Glutamatergic neuron (in vitro differentiated cells): ENCODE measurements at places on chromosomes 3 and 15. TPM values are rescaled to one million over a fixed set of nuclear protein-coding genes. Genes with fewer than 3 reads are reported as not detected.
A peak's percentile ranks its signal among the peaks of the same experiment; 100 is the strongest.

SLC26A6 gene
- total RNA-seq, result 26.0 TPM

GRCh38 chr3:40532252-40532651 is 7.5 kb downstream of the ZNF621 start:
- no peak for DNase-seq

STRC gene
- total RNA-seq, result 1.4 TPM

RNF168 gene
- total RNA-seq, result 24.4 TPM

ARHGEF26 gene
- total RNA-seq, result 4.4 TPM

AKAP13 gene
- 145 TPM for total RNA-seq

GRCh38 chr15:43508991-43509659 is 8.3 kb upstream of the MAP1A start:
- DNase-seq, result no peak

SENP8 gene
- total RNA-seq, result 6.3 TPM

- no peak for DNase-seq
These were observed 45.6 kb upstream of the TFRC start for GRCh38 chr3:196127308-196128040.

DNA sequence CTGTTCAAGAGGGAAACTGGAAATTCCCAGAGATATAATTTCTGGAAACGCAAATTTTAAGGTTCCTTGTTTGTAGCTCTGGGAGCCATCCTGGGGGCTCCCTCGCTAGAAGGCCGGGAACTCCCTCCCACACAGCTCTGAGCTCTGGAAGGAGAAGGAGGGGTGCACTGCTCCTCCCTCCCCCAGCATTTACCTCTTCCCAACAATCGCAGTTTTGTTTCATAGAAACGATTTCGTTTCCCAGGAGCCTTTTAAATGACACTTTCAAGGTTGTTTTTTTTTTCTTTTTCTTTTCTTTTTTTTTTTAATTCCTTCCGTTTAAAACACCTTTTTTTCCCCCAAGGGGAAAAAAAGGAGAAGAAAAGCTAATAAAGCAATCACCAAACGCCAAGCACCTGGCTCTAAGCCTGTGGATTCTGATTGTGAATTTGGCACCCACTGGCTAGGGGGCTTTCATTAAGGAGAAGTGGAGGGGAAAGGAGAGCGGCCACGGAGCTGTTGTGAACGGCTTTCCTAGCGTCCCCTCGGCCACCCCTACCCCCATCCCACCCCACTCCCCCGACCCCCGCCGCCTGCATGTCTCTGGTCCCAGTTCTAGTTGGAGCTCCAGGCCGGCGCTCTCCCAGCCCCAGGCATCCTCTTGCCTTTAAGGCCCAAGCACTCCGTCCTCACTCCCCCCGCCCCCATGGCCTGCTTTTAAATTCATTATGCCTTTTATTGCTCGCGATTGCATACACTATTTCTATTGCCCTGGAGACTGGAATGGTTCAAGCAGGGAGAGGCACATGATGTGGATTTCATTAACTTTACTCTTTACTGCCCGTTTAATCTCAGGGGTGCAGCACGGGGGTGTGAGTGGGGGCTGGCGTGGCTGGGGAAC is 13.6 kb upstream of the CCDC33 start:
- peak; percentile 71 for DNase-seq

DNA sequence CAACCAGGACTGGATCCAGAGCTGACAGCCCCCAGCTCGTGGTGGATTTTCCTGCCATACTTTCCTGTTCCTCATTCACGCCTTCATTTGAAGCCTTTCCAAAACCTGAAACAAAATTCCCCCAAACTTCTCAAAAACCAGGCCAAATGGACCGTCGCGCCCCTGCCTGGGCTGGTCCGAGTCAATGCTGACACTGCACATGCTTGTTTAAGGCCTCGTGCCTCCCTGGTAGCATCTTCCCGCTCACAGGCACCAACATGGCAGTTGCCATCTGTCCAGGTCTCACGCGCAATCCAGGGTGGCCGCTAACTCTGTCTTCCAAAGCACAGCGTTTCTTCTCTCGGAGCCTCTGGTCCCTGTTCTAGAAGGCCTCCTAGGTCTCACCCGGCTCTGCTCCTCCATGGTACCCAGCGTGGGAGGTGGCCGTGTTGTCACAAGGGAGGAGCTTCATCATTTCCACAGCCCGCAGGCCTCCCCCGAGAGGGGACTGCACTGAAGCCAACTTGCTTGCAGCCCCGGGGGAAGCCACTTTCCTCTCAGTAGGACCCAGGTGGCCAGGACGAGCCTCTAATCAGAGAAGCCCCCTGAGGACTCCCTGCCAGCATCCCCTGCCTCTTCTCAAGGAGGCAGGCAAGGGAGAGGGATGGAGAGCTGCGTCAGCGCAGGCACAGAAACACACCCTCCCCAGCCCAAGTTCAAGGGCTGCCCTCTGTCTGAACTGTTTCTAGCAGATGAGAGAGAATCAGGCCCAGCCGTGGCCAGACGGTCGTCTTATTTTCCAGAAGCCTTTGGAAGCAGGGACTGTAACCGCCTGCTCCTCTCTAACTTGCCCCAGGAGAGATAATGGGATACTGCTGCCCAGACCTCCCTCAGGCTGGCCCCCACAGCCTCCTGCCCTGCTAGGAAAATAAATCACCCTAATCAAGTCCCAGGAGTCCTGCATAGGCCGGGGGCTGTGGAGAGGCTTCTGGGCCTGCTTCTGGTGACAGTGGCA is 152.8 kb upstream of the TLE3 start:
- DNase-seq, result peak; percentile 79

DNA sequence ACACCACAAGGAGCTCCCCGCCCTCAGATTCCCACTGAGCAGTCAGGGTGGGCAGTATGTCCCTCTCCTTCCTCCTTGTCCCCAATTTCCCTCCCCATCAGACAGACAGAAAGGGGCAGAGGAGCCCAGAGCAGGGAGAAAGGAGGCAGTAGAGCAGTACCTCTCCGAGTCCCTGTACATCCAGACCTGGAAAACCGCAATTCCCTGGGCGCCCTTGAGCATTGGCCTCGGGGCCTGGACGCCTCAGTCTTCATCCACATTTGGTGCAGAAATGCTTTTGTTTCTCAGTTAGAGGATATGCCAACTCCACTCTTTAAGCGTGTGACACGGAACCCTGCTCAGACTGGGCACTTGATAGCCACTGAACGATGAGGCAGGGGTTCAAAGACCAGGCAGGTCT is 5.9 kb downstream of the ISG20 start:
- no peak for DNase-seq

- DNase-seq, result no peak
These were observed 221.0 kb upstream of the IGF1R start for GRCh38 chr15:98427321-98427720.

PLA2G4D gene
- total RNA-seq, result not detected

DNA sequence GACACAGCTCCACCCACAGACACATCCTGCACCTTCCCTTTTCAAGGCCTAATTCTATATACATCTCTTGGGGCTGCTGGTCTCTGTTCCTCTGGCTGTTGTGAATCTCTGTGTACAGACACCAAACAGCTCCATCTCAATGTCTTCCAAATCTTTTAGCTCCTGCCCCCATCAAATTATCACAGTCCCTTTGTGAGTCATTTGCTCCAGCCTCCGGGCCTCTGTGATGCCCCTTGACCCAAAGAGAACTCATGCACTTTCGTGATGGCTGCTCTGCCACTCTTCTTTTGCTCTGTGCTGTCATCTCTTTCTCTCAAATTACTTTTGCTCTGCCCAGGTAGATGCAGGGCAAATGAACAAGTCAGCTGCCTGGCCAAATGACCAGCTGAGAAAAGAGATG is 369.0 kb upstream of the CDIN1 start:
- no peak for DNase-seq

- no peak for DNase-seq
These were observed 174.6 kb upstream of the KBTBD8 start for GRCh38 chr3:66823532-66823931.

AGTR1 gene
- not detected for total RNA-seq

- no peak for DNase-seq
These were observed 14.6 kb upstream of the GPR160 start for GRCh38 chr3:170023165-170023564.

- DNase-seq, result no peak
These were observed 365.2 kb downstream of the MFSD1 start for GRCh38 chr3:159166899-159167586.

DNA sequence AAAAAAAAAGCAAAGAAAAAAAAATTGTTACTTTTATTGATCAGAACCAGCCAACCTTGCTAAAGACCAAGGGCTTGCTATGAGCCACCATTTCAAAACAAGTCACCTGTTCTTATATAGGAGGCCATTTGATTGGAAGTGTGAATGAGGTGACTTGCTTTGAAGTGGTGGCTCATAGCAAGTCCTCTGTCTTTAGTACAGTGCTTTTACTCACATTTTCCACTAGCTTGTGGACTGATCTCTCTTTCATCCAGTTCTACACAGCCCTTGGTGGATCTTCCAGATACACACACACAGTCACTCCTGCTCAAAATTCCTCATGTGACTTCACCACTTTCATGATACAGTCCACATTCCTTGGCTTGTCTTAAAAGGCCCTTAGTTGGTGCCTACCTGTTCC is 13.5 kb downstream of the CLSTN2 start:
- no peak for DNase-seq

GRCh38 chr15:84684092-84684491 is 26.1 kb upstream of the NMB start:
- DNase-seq, result no peak

TRPM1 gene
- not detected for total RNA-seq

SLC2A2 gene
- not detected for total RNA-seq

GRCh38 chr3:27888562-27888961 is 166.4 kb upstream of the EOMES start:
- no peak for DNase-seq

GRCh38 chr3:140727886-140728285 is 50.0 kb downstream of the TRIM42 start:
- DNase-seq, result no peak

GRCh38 chr15:82986442-82986780 is 401 bp downstream of the RAMAC start:
- no peak for DNase-seq

DNA sequence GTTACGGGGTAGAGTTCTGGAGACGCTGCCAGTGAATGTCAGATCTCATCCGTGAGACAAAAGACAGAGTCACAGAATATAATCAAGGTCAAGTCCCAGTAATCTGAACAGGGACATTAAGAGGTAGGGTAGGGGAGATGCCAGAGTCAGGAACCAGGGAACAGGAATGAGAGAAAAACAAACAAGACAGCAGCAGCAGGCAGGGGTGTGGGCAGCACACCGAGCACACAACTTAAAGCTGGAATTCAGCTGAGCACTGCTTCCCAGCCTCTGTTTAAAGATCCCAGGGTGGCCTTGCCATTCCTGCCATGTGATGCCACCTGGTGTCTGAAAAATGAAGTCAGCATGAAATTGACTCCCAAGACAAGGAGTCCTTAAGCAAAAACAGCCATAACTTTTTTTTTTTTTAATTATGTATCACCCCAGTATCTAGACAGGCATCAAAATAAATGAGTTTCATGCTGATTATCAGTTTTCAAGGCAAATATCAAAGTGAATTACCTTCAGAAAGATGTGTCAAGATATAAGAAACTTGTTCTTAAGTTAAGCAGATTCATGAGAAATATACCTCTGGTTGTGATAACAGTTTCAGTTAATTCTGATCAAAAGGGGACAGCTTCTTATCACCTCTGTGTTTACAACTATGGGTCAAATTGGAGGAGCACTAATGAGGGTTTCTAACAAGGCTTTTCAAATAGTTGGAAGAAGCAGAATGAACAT is 203.7 kb downstream of the SLC9A9 start:
- DNase-seq, result peak; percentile 45

DNA sequence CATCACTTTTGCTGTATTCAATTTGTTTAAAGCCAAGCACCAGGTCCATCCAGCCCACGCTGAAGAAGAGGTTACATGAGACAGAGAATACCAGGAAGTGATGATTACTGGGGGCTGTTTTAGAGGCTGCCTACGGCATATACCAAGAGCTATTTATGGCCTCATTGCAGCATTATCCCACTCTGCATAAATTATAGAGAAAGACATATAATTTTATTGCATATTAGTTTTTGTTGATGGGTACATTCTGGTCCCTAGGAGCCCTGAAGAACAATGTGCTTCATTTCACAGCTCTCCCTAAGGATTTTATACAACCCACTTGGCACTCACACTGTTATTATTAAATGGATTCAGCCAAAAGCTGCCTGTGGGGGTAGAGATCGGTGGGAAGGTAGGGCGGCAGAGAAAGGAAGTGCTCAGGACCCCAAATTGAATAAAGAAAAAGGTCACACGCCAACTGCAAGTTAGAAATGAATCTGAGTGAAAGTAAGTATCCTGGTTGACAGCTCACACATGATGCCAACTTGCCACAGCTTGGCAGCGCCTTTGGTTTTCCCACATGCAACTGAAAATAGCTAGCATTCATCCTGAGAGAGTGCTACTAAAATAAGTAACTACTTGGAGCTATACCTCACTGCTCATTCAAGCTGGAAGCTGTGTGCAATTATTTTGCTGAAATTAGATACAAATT is 73.7 kb downstream of the CCNL1 start:
- DNase-seq, result no peak

GRCh38 chr15:48675436-48675835 is 29.9 kb upstream of the FBN1 start:
- DNase-seq, result no peak

GRCh38 chr15:71761649-71762048 is 48.7 kb upstream of the NR2E3 start:
- no peak for DNase-seq

LINGO1 gene
- total RNA-seq, result 180 TPM

DNA sequence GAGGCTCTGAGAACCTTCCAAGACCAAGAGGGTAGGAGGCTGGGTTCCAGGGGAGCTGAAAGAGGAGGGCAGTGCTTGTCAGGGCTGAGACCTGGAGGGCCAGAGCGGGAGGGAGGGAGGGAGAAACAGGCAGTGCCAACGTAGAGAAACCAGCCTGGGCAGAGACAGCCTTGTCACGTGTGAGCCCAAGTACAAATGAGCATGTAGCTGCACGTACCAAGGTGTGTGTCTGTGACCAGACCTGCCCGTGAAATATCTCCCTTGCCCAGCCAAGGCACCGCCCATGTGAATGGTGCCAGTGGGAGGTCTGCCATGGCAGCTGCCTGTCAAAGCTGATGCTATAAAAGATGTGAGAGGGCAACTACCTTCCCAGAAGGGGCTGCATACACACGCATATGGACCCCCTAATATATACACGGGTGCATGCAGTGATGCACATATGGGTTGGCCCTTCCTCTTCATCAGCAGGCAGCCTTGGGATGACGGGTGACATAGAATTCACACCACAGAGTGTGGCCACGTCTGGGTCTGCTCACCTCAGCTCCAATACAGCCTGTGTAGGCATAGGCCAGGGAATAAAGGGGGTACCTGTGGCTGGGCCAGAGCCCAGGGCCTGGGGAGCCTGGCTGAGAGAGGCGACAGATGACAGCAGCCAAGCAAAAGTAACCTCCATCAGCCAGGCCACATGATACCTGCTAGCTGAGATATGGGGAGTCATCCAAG is 7.8 kb upstream of the CTDSPL start:
- no peak for DNase-seq

DNA sequence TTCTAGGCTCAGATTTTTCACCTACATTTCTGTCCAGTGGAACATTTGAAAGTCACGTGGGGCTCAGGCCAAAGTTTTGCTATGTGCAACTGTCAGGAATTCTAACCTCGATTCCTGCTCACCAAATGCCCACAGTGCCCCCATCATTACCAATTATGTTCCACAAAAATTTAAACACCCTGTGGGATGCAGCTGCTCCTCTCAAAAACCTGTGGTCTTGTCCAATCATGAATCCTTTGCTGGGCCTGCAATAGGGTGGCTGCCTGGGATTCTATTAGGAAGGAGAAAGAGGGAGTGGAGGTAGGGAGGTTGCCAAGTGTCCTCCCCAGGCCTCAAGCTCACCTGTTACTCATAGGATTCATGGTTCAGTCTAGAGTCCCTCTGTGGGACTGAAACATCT is 68.1 kb downstream of the RHCG start:
- no peak for DNase-seq

GRCh38 chr3:53629402-53629723 is 135.0 kb downstream of the CACNA1D start:
- DNase-seq, result no peak

GCNT3 gene
- not detected for total RNA-seq
